Activated CD8-positive, alpha-beta T cell treated with anti-CD3 and anti-CD28 coated beads, Interleukin-2, amount 10 ng/mL, durations not matched to agents 7 days and 5 days (primary cell): ENCODE measurements at places on chromosomes 5 and 9. TPM values are rescaled to one million over a fixed set of nuclear protein-coding genes. Genes with fewer than 3 reads are reported as not detected.

The CCDC192 gene
- total RNA-seq: not detected

DNA sequence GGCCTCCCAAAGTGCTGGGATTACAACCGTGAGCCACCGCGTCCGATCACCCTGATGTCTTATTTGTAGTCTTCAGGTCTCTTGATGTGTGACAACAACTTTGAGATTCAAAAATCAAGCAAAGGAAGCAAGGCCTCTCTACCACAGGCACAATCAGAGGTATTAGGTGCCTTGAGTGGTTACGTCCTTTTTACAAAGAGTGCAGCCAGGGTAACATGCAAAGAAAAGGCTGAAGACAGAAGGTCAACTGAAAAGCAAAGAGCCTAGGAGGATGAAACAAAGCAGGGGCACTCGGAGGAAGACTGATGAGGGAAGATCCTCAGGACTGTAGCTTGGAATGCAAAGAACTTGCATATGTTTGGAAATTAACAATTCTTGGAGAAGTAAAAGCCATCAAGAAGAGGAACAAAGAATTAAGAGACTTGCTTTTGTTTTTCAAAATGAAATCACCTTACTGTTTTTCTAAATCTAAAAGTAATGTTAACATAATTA, 362.1 kb downstream of the EBF1 start:
- DNase-seq: no peak

The PSAT1 gene
- 110 TPM for total RNA-seq

- DNase-seq: no peak
Measured at GRCh38 chr5:50667023-50667652, 701 bp downstream of the PARP8 start.

DNA sequence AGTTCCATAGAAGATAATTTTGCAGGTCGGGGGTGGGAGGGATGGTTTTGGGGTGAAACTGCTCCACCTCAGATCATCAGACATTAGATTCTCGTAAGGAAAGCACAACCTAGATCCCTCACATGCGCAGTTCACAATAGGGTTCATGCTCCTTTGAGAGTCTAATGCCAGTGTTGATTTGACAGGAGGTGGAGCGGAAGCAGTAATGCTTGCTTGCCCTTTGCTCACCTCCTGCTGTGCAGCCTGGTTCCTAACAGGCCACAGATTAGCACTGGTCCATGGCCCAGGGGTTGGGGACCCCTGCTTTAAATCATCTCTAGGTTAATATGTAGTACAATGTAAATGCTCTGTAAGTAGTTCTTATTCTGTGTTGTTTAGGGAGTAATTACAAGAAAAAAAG, 10.5 kb downstream of the SHISAL2B start:
- no peak for DNase-seq
